ENCODE measurements at places on chromosomes 1 and 21.

DNA sequence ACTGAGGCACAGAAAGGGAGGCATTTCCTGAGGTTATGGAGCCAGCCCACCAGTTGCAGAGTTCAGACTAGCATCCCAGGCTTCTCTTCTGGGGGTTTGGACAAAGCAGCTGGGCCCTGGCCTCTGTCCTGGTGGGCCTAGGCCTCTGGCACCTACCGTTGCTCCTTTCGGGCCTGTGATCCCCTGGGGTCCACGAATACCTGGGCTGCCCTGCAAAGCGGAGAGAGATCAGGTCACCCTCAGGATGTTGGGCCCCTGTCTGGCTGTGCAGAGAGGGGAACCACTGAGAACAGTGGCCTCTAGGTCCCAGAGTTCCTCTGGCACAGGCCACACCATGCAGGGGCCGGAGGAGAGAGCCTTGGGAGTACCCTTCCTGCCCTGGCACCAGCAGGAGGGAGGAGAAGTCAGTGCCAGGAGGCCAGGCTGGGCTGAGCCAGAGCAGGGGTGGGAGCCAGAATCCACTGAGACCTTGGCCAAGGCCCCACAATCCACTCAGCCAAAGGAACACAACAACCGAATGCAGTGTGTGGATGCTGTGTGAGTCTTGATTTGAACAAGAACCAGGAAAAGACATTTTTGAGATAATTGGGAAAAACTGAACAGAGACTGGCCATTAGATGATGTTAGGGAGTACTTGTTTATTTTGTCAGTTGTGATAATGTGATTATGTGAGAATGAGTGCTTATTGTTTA is 8.9 kb downstream of the COL9A2 start:
- no peak for DNase-seq

- DNase-seq: no peak
Observed at GRCh38 chr1:35854989-35855700, 27.9 kb upstream of the AGO1 start.

DNA sequence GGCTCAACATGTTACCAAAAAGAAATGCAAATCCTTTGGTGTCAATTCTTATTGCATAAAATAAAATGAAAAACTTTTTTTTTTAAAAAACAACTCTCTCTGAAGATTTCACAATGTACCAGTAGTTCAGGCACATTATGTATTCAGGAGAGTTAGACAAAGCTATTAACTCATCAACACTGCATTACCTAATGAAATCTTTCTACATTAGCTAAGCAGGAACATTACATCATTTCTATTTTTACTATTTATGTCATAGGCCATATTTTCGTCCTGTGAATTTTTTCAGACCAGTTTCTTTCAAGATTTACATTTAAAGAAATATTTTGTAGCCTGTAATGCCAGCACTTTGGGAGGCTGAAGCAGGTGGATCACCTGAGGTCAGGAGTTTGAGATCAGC is 366.2 kb downstream of the USH2A start:
- no peak for DNase-seq

DNA sequence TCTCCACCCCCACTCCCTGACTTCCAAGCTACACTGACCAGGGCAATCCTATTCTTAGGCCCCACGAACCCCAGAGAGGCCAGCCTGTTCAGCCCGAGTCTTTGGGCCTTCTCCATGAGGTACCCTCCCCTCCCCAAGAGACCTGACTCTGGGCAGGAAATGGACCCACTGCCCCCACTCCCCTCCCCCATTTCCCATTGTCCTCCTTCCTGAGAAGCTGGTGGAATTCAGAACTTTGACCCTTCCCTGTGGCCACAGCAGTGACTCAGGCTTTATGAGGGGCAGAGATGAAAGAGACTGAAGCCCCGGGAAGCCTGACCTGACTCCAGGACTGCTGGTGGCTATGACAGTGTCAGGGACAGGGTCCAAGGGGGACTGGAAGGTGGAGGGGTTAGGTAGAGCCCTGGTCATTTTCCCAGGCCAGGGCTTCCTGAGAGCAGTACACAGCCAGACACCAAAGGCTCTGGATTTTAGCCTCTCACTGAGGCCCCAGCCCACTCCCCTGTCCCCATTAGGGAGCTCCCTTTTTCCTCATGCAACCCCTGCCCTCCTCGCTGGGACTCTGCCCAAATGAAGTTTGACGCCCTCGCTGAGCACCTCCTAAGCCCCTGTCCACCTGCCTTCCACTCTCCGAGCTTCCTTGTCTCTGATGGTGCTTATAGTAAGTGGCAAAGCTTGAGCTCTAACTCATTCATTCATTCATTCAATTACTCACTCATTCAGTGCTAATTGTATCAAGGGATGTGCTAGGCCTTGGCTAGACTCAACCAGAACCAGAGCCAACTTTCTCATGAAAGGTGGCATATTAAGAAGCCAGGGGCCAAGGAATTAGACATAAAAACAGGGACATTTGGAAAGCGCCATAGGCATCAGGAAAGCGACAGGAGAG is 3.0 kb downstream of the CRYBG2 start:
- no peak for DNase-seq

GRCh38 chr1:29180497-29181412 is 945 bp downstream of the SRSF4 start:
- no peak for DNase-seq

DNA sequence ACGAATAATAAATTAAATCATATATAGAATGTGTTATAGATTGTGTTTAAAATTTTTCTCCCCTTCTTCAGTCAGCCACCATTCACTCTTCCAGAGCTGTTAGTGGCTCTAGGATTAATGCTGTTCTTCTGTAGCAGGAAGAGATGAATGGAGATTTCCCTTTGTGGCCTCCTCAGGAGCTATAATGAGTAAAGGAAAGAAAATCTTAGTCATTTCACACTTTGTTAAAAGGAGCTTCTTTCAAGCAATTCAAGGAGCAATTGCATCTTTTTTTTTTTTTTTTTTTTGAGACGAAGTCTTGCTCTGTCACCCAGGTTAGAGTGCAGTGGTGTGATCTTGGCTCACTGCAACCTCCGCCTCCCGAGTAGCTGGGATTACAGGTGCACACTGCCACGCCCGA is 23.7 kb upstream of the TMCO2 start:
- DNase-seq: peak; percentile 18

- DNase-seq: no peak
Observed at GRCh38 chr1:247111700-247112478, 7.7 kb upstream of the ZNF669 start.

- no peak for DNase-seq
Observed at GRCh38 chr1:40652468-40652867, 13.0 kb downstream of the RIMS3 start.

Measured in activated naive CD8-positive, alpha-beta T cell treated with anti-CD3 and anti-CD28 coated beads for 36 hours (primary cell).